Fibroblast of lung (primary cell): ENCODE measurements at places on chromosomes 13 and 19.

DNA sequence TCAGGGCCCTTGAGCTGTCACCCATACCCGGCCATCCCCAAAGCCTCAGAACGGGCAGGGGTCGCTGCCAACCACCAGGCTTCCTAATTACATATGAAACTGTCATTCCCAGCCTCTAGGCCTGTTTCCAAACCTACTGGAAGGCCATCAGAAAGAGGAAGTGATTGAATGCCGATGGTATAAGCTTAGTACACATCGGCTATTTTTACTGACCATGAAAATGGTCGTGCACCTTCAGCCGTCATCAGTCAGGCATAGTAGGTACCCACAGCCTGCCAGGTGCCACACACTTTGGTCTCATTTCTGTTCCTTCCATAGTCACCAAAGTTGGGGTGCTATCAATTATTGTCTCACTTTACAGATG, 10.2 kb downstream of the KRI1 start:
- DNase-seq: no peak

DNA sequence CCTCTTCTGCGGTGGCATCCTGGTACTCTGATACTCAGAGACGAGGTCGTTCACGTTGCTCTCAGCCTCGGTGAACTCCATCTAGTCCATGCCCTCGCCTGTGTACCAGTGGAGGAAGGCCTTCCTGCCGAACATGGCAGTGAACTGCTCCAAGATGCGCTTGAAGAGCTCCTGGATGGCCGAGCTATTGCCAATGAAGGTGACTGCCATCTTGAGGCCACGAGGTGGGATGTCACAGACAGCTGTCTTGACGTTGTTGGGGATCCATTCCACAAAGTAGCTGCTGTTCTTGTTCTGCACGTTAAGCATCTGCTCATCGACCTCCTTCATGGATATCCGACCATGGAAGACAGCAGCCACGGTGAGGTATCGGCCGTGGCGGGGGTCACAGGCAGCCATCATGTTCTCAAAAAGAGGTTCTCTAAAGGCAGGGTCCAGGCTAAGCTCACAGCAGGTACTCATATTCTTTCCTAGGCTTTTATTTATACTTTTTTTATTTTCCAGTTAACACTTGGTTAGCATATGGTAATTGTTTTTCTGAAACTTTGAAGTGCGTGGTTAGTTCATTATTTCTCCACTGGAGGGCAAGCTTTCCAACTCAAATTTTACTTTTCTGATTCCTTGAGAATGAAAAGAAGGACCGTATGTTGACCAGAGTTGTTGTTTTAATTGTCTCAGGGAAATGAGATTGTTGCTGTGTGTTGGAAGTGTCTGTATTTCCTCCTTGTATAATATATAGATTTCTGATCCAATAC, 72.4 kb upstream of the RGCC start:
- DNase-seq: peak; percentile 36

DNA sequence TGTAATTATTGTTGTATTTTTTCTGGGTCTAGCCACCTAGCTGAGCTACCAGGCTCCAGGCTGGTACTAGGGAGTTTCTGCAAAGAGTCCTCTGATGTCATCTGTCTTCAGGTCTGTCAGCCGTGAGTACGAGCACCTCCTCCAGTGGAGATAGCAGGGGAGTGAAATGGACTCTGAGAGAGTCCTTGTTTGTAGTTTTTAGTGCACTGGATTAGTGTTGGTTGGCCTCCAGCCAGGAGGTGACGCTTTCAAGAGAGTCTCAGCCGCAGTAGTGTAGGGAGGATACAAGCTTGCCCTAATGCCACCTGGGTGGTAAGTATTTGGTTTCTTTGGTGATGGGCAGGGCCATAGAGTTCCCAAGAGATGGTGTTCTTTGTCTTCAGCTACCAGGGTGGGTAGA, 384.8 kb downstream of the SLC7A1 start:
- DNase-seq: no peak

- no peak for DNase-seq
These were observed 25.8 kb upstream of the URAD start for GRCh38 chr13:28014301-28014700.

GRCh38 chr13:34719060-34719875, 222.8 kb upstream of the NBEA start:
- peak; percentile 7 for DNase-seq

DNA sequence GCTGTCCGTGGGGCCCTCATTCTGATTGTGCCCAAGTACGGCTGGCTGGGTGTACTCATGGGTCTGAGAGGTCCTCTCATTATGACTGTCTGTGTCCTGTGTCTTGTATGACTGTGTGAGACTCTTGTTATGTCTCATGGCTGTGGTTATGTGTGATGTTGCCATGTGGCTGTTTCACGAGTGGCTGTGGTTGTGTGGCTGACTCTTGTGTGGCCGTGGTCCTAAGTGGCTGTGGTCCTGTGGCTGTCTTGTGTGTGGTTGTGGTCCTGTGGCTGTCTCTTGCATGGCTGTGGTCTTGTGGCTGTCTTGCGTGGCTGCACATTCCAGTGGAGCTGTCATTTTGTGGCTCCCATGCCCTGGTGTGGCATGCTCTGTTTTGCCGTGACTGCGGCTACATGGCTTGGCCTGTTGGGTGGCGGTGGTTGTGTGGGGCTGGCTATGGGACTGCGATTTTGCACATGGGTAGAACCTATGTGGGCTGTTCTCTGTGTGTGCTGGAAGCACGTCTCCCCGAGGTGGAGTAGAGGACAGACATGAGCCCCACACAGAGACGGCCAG, 2.5 kb downstream of the LYL1 start:
- peak; percentile 32 for DNase-seq

DNA sequence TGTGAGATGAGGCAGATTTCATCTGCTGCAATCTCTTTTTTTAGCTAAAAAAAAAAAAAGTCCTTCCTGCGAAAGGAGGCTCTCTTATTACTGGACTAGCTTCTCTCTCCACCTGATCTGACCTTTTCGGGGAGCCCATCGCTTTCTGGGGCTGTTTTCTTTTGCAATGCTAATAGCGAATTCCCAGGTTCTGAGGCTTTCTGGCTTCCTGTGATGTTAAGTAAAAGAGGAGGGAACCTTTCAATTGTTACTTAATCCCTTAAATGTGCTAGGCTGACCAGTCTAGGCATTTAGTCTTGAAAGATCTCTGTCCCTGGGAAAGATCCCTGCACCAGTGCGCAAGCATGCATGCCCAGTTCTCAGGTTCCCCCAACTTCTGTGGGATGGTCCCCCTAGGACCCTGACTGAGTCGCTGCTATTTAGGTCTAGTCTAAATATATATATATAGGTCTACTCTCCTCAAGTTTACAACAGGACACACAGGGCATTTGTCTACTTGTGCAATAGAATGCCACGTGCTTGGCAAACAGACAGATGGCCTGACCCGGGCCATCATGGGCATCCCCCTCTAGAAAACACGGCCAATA, 224.7 kb downstream of the ZNF536 start:
- no peak for DNase-seq

DNA sequence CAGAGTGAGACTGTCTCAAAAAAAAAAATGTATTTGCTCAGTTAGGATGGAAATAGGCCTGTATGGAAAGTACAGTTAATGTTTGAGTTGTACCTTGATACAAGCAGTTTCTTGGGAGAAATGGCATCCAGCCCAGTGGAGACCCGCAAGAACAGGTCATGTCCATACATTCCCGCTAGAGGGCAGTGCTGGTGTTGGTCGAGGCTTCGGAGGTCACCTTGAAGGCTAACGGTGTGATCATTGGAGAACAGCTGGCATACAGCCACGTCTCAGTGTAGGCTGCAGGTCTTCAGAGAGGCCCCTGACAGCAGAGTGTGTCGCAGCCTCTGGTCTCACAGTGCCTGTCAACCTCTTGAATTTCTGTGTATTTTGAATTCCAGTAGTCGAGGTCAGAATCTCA, 7.5 kb downstream of the ZNF610 start:
- DNase-seq: peak; percentile 23

- DNase-seq: no peak
These were observed 64.5 kb upstream of the MCF2L start for GRCh38 chr13:112904436-112904960.

- DNase-seq: no peak
These were observed 20.8 kb upstream of the SLC25A30 start for GRCh38 chr13:45439008-45439407.

DNA sequence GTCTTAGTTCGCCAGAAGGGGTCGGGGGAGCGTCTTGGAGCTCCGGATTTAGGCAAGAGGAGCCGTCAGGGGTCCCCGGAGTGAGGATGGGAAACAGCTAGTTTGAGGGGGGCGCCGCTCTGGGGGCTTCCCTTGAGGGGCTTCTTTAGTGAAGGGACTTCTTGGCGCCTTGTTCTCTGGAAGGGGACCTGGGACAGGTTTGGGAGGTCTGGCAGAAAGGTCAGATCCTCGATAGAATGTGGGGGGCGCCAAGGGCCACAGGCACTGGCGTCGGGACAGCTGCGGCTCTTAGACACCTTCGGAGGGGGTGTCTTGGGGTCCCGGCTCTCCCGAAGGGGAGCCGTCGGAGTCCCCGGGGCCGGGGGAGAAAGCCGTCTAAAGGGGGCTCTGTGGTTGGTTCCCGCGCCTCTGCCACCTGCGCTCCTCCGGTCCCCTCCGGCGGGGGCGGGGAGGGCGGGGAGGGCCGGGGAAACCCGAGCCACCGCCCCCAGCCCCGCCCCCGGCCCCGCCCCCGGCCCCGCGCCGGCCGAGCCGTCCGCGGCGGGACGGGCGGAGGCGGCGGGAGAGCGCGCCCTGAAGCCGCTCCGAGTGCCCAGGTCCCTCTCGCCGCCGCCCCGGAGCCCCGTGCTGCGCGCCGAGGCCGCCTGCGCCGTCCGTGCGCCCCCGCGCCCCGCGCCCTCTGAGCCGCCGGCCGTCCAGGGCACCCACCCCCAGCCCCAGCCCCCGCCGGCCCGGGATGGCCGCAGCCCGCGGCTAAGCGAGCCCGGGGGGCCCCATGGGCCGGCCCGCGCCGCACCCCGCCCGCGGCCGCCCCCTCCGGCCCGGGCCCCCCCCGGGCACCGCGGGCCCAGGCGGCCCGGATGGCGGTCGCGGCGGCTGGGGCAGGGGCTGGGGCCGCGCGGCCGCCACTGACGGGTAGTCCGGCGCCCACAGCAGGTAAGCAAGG, at the start of gene NRTN:
Gene NRTN, plus strand, starts transcription at position 552 of the 946 bp plus-strand sequence. CDS start 19,099 bp downstream, outside the sequence.
- DNase-seq: no peak

DNA sequence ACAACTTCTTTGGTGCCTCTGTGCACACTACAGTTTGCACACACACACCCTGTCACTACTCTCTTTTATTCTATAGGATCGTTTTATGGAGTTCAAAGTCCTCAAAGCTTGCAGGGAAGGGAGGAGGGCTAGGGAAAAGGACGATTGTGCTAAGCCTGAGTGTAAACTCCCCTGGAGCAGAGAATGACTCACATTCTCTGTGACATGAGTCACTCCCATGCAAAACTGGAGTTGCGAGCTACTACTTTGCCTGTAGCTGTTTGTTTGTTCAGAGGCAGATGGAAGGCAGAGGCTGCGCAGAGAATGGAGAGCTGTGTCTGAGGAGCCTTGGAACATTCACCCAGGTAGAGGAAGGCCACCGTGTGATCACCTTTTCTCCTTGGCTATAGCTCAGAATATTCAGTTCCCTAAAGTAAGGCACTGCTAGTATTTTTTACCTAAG, 80.5 kb upstream of the MBNL2 start:
- peak; percentile 88 for DNase-seq

- DNase-seq: no peak
These were observed 57.5 kb downstream of the SERP2 start for GRCh38 chr13:44431150-44431549.

GRCh38 chr13:75620020-75620419, 16.1 kb upstream of the LMO7 start:
- peak; percentile 46 for DNase-seq

DNA sequence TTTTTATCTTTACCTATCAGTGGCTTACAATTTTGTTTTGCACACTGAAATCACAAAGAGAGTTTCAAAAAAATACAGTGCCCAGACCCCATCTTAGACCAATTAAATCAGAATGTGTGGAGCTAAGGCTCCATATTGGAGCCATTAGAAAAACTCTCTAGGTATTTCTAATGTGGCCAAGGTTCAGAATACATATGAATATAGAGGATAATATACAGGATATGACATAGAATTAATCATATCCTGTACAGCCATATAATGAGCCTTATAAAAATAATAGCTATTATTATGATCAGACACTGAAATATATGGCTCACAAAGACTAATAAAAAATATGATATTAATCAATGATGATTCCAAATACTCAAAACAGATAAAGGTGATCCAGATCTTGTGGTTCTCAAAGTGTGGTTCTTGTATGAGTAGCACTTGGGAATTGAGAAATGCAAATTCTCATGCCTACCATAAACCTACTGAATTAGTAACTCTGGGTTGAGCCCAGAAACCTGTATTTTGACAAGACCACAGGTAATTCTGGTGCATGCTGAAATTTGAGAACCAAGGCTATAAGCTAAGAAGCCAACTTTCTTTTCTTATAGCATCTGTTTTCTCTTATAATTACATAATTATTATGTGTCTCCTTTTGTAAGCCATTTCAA, 408.0 kb downstream of the DIAPH3 start:
- DNase-seq: no peak

- no peak for DNase-seq
These were observed 181.3 kb downstream of the RAP2A start for GRCh38 chr13:97615266-97615665.
